Retinal pigment epithelial cell (primary cell): ENCODE measurements at places on chromosomes 1 and 21.

- no peak for DNase-seq
These were observed 135.6 kb upstream of the KCNJ15 start for GRCh38 chr21:38120984-38121855.

GRCh38 chr1:236370420-236370819 is 23.7 kb upstream of the EDARADD start:
- no peak for DNase-seq

DNA sequence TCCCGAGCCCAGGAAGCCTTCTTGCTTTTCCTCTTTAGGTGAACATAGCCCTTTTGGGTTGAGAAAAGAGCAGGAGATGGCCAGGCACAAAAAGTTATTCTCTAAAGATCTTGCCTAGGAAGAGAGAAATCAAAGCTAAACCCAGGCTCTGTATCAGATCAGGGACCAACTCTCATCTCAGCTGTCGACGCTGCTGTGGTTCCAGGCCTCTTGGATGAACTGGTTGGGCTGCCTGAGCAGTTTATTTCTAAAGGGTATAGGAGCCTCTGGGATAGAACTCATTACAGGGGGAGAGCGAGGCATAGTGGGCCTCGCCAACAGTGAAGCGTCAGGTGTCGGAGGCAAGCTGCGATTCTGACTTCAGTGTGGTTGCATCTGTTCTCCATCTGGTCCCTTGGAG is 82.6 kb upstream of the F3 start:
- DNase-seq = no peak

DNA sequence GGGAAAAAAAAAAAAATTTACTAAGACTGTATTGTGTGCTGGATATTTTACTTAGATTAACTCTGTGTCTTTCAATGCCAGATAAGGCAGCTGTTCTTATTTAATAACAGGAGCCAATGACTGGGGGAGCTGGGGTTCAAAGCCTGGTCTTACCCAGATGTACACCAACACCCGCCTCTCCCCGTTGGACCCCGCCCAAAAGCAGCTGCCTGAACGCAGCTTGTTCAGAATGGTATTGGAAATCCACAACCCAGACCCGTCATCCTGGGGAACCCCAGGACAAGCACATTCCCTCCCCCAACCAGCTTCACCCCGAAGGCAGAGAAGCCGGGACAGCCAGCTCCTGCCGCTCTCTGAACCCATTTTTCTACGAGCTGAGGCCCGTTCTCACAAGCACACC is 113.6 kb upstream of the TMPRSS2 start:
- no peak for DNase-seq

- no peak for DNase-seq
These were observed 28.5 kb downstream of the RASSF5 start for GRCh38 chr1:206535853-206536188.

- DNase-seq = no peak
These were observed 8.7 kb downstream of the KIRREL1 start for GRCh38 chr1:158002022-158002630.

DNA sequence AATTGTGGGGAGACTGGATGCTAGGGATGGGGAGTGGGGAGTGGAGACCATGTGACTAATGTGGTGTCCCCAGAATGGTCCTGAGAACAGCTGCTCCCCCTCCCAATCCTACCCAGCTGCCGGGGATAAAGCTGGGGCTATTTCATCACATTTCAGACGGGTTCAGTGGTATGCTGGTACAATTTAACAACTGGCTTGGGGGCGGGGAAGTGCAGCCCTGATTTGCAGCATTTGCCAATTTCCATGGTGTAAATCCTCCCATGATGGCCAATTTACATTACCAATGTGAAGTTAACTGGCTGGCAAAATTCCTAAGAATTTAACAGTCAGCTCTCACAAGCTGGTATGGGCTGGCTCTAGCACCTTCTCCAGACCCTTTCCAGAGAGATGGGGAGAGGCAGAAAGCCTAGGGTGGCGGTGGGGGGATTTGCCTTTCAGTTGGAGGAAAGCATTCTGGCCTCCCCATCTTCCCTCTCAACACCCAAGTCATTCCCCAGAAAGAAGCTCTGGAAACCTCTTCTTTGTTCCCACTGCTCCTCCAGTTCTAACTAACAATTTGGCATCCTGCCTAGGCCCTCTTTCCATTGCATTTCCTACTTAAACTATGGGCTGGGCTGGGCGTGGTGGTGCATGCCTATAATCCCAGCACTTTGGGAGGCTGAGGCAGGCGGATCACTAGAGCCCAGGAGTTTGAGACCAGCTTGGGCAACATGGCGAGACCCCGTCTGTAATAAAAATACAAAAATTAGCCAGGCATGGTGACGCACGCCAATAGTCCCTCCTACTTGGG is 11.3 kb upstream of the ADGRB2 start:
- DNase-seq = no peak

GRCh38 chr1:160438317-160438918 is 38.1 kb downstream of the VANGL2 start:
- DNase-seq = no peak

DNA sequence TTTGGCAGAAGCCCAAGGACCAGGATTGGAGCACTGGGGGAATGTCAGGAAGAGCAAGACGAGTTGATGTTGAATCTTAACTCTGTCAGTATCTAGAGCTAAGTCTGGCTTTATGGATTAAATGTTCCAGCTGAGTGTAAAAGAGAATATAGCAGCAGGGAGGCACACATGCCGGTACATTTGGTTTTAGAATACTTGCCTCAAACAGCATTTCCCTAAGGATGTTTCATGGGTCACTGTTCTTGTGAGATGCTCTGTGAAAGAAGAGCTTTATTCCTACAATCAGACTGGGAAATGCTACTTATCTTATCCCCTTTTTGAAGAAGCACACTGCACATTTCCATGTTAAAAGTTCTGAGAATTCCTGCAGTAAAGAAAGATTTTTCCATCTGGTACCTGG is 440.3 kb upstream of the B3GALT2 start:
- DNase-seq = no peak

- no peak for DNase-seq
These were observed 22.6 kb downstream of the ETNK2 start for GRCh38 chr1:204128964-204129896.

DNA sequence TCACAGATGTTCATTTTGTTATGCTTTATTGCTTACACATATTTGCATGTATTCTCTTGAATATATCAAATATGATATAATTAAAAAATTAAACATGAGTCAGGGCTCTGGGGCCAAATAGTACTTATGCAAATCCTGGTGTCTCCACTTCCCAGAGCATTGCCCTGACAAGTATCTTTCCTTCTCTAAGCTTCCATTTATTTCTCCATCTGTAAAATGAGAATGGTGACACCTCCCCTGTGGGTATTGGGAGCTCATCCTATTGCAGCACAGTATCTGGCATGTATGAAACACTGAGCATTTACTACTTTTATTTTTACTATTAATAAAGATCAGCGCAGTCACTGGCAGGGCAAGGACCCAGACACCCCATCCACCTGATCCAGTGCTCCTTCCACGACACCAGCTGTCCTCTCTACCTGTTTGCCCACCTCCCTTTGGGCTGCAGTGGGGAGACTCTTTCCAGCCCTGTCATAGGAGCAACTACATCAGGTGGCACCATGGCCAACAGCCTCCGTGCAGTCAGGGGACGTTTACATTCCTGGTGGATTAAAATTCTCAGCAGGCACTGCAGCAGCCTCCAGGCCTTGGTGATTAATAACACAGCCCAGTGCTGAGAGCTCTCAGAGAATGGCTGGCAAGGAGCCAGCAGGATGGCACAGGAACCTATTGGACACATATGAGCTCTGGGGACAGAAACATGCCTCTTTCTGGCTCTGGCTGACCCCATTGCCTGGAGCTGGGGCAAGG is 113.0 kb downstream of the DMRTB1 start:
- DNase-seq = peak; percentile 97

DNA sequence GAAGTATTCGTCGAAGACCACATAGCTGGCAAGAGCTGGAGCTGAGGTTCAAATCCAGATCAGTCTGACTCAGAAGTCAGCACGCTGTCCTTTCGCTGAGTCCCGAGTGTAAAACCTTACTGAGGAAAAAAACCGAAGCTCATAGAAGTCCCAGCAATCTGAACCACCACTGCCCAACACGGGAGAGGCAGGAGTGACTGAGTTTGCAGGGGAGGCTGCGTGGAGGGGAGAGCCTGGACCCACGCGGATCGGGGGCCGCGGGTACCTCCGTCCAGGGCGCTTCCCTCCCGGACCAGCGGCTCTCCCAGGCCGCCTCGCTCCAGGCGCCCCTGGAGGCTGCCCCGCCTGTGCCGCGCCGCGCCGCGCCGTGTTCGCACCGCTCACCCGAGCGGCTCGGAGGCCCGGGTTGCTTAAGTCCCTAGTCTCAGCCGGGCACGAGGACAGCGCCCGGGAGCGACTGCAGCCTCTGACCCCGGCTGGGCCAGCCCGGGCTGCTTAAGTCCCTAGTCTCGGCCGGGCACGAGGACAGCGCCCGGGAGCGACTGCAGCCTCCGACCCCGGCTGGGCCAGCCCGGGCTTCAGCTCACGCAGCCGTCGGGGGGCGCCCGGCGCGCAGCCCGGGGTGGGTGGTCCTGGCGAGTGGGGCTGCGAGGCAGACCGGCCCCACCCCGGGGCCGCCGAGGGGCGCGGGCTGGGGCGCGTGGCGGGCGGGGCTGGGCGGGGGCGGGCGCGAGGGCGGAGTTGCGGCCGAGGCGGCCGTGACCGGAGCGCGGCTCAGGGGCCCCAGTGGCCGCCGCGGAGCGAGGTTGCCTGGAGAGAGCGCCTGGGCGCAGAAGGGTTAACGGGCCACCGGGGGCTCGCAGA is at the start of gene ADAMTSL4:
TSS of gene ADAMTSL4 (plus strand) at position 777 of the 864 bp plus-strand sequence. CDS start 2,881 bp downstream, outside the sequence.
- no peak for DNase-seq

DNA sequence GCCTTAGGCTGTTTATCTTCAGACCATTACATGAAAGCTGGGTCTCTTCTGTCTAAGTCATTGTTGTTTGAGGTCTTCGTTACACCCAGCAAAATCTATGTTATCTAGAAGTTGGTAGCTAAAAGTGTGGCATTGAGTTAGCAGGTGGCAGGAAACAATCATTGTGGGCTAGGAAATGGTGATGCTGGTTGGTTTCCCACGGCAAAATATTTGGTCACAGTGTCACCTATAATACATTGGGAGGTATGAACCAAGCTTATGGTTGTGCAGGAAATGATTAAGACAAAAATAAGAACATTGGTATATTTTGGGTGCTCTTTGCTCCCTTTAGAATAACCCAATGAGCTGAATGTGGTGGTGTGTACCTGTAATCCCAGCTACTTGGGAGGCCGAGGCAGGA is 169.7 kb downstream of the TRIM33 start:
- DNase-seq = no peak

- DNase-seq = no peak
These were observed 1.1 kb downstream of the ZSWIM5 start for GRCh38 chr1:45205011-45205909.

DNA sequence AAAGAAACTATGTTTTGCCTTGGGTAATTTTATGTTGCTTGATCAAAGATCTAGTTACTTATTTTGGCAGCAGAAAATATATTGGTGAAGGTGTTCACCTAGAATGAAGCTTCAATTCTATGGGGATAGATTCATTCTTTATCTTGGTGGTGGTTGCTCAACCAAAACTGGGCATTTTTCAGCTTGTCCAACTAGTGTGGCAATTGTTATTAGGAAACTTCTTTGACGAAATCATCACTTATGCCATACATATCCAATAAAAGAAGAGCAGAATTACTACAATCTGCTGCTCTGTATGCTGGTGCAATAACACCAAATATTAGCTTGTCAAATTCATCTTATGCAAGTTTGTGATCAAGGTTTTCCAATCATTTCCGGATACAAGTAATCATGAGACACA is 26.8 kb upstream of the TMPRSS15 start:
- DNase-seq = no peak

DNA sequence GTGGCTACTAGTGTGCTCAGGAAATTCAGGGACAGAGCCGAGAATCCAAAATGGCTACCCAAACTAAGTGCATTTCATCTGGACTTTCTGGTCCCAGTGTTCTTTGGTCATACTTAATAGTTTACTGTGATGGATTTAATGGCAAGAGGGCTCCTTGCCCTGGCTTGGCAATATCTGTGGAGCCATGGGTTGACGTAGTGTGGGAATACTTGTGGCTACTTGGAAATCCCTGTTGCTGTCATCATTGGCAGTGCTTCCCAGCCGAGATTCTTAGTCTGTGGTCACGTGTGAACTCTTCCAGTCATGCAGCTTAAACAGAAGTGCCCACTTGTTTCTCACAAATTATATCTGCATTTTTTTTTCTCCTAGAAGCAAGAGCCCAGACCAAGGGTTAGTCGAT is 198.9 kb downstream of the HS2ST1 start:
- peak; percentile 61 for DNase-seq

DNA sequence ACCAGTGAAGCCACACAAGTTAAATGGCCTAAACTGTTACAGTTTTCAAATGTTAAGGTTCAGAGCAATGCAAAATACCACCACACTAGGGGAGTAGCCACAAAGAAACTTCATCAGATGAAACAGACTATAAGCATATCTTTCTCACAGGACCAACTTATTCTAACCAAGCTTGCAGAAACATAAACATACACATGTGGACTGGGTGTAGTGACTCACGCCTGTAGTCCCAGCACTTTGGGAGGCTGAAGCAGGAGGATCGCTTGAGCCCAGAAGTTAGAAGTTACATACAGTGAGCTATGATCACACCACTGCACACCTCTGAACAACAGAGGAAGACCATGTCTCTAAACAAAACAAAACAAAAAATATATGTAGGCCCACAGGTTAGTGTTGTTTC is 17.3 kb downstream of the WDR47 start:
- DNase-seq = no peak

GRCh38 chr1:100456880-100457279 is 81.1 kb upstream of the GPR88 start:
- DNase-seq = no peak

DNA sequence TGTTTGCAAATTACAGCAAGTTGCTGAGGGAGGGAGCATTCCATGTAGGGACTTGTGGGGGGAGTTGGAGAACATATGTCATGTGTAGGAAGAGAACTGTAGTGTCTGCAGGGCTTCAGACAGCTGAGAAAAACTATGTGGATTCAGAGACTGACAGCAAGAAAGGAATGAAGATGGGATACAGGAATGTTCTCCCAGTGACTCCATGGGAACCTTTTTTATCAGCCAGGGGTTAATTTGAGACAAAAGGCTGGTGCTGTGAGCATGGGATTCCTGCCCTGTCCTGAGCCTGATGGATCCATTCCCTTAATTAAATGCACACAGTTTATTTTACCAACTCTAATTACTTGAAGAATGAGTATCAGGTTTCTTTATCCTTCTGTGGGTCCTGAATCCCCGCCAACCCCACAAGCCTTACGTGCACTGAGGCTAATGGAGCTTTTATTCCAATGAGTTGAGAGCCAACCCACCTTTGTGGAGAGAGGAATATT is 26.5 kb upstream of the PLXNA2 start:
- no peak for DNase-seq

- no peak for DNase-seq
These were observed 9.4 kb downstream of the CFHR4 start for GRCh38 chr1:196897158-196897828.

DNA sequence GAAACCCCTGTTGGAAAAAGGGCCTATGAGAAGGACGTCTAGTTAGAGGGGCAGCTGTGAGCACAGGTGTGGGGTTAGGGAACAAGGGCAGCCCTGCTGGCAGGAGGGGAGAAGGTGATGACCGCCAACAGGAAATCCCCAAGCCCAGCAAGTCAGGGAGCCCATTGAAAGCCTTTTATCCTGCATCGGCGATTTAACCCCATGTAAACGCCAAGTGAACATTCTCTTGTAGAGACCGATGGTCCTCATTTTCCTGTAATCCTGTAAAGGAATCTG is 1.1 kb upstream of the BSND start:
- no peak for DNase-seq

- no peak for DNase-seq
These were observed 9.5 kb downstream of the MR1 start for GRCh38 chr1:181043025-181043888.
